Activated CD8-positive, alpha-beta memory T cell treated with anti-CD3 and anti-CD28 coated beads, Interleukin-2, amount 50 U/mL, for 4 hours (primary cell): ENCODE measurements at places on chromosomes 2 and 18.

- no peak for DNase-seq
Observed at GRCh38 chr2:101479328-101479727, 4.4 kb upstream of the RFX8 start.

DNA sequence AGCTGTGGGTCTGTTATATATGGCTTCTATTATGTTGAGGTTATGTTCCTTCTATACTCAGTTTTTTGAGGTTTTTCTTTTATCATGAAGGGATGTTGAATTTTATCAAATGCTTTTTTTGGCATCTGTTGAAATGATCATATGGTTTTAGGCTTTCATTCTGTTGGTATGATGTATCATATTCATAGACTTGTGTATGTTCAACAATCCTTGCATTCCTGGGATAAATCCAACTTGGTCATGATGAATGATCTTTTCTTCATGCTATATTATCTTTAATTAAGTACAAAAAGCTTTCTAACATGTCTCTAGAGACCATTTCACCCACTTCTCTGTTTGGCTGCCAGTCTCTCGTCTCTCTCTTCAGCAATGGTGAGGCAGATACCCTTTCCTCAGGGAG, 54.2 kb downstream of the MDH1 start:
- DNase-seq, result no peak

DNA sequence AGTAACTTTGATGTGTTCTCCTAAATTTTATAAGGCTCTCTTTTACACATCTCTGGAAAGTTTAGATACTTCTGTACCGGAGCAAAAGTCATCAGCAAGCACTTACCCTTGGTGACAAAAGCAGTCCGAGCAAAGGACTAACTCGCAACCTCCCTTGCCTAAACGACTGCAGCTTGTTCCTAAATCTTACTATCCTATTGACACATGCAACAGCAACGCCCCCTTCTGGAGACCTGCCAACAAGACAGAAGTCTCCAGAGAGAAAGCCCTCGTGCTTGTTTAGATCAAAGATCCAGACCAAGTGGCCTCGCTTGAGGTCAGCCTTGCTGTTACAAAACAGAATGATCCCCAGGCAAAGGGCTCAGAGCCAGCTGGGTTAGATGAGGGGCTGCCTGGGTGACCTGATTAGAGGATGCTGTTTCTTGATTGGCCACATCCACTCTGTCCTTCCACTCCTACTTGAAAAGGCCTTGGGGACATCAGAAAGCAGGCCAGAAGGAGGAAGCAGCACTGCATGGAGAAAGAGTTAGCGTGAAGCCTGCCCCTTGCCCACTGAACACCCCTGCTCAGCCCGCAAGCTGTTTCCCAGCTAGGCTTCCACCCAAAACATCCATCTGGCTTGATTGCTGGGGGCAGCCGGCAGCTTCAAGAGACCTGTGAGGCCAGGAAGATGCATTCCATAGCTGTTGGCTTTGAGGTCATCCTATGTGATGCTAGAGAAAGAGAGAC, 94.3 kb downstream of the HNRNPLL start:
- DNase-seq, result peak; percentile 78

- no peak for DNase-seq
Observed at GRCh38 chr2:18487106-18487913, 73.1 kb downstream of the RDH14 start.

GRCh38 chr2:66897691-66898150, 462.8 kb downstream of the MEIS1 start:
- no peak for DNase-seq

- no peak for DNase-seq
Observed at GRCh38 chr2:424306-425171, 136.6 kb upstream of the ALKAL2 start.

- no peak for DNase-seq
Observed at GRCh38 chr2:54512183-54512582, 56.1 kb downstream of the SPTBN1 start.

GRCh38 chr18:22459491-22459890, 41.8 kb upstream of the CTAGE1 start:
- DNase-seq, result no peak

DNA sequence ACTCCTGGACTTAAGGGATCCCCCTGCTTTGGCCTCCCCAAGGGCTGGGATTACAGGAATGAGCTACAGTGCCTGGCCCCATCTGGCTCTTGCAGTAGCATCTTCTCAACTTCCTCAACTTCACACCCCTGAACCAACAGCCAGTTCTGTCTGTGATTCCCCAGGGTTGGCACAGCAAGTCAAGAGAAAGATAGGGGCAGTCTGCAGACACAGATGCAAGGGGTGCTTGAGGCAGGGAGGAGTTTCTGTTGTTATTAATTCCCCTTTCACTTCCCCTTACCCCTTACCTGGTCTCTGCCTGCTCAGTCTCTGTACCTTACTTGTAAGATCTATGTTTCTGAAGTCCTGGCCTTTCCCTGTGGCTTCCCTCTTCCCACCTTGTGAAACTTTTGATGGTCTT, 54.1 kb upstream of the MEX3C start:
- DNase-seq, result no peak

GRCh38 chr2:121263996-121264715, 20.8 kb downstream of the TFCP2L1 start:
- no peak for DNase-seq

- DNase-seq, result no peak
Observed at GRCh38 chr18:321865-322467, 54.1 kb upstream of the THOC1 start.

- no peak for DNase-seq
Observed at GRCh38 chr2:224261326-224261725, 140.6 kb downstream of the FAM124B start.

DNA sequence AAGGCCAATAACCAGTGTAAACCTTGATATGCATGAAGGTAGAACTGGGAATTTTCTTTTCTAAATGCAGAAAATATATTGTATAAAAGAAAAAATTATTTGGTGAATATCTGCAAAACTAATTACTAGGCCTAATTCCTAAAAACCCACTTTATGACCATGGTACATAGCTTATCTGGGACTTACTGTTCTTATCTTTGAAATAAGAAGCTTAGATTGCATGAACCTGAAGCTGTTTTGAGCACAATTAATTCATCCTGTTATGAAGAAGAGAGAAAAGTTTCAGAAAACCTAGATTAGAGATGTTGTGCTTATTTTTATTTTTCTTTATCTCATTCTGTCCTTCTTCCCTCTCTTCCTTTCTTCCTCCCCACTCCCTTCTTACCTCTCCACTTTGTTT, 235.0 kb downstream of the GULP1 start:
- no peak for DNase-seq

DNA sequence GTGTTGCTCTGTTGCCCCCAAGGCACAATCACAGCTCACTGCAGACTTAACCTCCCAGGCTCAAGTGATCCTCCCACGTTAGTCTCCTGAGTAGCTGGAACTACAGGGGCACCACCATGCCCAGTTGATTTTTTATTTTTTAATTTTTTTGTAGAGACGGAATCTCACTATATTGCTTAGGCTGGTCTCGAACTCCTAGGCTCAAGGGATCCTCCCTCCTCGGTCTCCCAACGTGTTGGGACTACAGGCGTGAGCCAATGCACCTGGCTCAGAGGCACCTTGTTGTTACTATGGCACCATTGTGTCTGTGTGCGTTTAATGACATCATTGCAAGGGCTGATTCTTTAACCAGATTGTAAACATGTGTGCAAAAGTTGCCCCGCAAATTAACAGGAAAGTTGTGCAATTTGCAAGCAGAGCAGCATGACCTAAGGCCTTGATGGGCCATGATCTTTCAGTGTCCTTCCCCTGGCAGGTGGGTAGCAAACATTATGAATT, 22.6 kb downstream of the TCF23 start:
- no peak for DNase-seq

DNA sequence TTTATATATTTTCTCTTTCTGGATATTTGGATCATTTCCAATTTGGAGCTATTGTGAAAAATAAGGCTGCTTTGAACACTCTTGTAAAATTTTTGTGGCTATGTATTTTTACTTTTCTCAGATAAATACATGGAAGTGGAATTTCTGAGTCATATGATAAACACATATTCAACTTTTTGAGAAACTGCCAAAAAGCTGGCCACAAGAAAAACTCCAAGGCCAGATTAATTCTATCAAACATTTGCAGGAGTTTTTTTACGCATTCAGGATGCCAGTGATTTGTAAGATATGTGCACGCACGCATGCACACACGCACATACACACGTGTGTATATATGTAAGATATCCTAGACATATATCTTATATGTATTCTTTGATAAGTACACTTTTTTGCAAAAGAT, 477.5 kb upstream of the SPHKAP start:
- DNase-seq, result no peak

DNA sequence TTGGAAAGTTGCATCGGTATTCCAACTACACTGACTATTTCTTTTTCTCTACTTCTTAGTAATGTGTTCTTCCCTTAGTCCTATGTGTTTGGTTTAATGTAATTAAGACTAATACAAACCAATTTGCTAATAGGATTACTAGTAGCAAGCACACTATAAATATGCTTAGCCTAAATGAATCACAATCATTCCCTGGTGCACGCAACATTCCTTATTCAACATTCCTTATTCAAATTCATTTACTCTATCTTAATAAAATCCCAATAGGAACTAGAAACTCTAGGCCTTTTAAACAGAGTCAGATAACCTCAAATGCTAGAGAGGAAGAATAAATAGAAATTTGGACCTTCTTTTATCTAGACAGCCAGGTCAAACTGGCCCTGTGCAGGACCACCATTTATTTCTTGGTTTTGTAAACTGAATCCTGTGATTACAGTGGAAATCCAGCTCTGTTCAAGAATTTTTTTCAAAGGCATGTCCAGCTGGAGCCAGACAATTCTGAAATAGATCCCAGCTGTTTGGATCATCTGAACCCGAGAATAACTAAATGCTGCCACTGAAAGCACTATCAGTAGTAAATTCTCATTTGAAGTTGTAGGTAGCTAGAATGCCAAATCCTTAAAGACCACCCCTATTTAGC, 103.1 kb downstream of the PPP1R1C start:
- DNase-seq, result no peak

DNA sequence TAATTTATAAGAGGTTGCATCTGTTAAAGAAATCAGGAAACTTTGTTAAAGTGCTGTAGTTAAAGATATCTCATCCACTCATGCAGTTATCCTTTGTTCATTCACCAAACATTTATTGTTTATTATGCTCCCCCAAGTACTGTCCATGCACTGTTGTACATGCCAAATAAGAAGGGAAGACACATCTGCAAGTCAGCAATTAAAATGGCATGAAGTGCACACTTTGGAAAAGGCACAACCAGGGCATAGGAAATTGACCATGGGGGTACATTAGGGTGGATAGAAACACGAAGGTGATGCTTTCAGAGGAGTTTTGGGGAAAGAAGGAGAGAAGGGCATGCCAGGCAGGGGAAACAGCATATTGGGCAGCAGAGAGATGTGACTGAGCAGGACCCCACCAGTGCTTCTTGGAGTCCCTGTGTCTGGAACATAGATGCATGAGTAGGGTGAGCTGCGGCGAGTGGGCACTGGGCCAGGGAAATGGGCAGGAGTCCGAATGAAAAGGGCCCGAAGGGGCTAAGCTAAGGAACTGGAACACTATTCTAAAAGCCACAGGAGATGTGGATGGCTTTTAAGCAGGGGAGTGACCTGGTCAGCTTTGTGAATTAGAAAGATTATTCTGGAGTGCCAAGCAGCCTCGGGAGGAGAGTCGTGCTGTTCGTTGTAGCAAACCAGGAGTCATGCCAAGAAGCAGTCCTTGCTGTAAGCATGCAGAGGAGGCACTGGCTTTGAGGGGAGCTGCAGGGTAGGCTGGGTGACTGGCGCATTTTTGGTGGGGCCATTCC, 316.3 kb downstream of the AGPS start:
- DNase-seq, result no peak

DNA sequence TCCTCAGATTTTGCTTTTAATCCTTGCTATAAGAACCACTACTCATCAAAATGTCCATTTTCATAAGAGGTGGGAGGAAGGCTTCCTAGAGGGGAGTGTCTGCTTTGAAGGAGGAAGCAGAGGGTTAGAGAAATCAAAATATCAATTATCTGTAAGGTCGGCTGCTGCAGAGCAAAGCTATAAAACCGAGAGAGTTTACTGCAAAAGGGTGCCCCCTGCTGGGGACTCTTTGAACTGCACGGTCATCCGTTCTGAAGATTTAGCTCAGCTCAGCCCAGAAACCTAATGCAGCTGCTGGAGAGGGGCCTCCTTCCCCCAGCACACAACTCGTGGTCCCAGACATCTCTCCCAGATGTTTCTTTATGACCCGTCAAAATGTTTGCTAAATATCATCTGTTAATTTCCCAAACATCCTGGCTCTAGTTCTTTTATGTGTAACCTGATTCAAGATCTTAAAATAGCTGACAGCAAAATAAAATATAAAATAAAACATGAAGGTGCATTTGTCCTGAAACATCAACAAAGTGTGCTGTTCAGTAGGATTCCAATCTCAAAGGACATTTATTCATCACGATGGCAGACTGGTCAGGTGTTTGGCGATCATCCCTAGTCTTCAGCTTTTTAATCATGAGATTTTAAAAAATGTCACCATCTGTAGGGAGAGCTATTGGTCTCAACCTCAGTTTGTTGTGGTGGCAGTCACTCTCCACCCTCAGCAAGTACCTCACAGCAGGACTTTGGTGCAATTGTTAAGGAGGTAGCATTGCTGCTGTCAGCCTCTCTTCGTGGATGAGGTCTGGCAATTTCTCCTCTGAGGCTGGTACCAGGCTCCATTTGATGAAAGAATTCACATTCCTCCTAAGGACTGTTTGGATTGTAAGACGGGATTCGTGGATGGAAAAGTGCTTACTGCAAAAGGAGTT, 185.9 kb downstream of the MTX2 start:
- peak; percentile 83 for DNase-seq

- no peak for DNase-seq
Observed at GRCh38 chr2:146621656-146622055, 1223.2 kb upstream of the ACVR2A start.

- DNase-seq, result no peak
Observed at GRCh38 chr2:6833300-6833604, 32.5 kb downstream of the CMPK2 start.

- no peak for DNase-seq
Observed at GRCh38 chr2:54589340-54590215, 133.5 kb downstream of the SPTBN1 start.

DNA sequence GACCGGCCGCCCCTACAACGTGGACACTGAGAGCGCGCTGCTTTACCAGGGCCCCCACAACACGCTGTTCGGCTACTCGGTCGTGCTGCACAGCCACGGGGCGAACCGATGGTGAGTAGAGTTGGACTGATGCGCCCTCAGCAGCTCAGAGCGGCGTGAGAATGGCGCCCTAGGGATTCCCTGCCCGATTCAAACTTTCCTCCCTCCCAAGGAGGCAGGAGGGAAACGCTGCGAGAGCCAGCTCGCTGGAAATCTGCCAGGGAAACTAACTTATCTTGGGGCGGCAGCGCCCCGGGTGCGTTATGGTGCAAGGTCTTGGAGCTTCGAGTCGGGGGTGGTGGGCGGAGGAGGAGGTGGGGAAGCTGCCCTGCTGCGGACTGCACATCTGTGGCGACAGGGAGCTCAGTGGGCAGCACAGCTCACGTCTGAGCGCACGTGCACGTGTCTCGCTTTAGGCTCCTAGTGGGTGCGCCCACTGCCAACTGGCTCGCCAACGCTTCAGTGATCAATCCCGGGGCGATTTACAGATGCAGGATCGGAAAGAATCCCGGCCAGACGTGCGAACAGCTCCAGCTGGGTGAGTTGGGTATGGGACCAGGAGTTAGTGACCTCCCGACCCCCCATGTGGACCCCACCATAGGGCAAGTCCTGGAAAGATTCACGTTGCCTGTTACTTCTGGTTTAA, 697 bp downstream of the ITGA4 start:
- DNase-seq, result peak; percentile 59
